ENCODE measurements at places on chromosomes 12 and 14. TPM values are rescaled to one million over a fixed set of nuclear protein-coding genes. Genes with fewer than 3 reads are reported as not detected.

The CELA1 gene
- total RNA-seq: not detected

The CPM gene
- total RNA-seq: 23.3 TPM

The PTPRQ gene
- total RNA-seq: 0.32 TPM

The PMEL gene
- total RNA-seq: 1.3 TPM

The LALBA gene
- total RNA-seq: not detected

The GLS2 gene
- not detected for total RNA-seq

The PROX2 gene
- under 0.01 TPM for total RNA-seq

The DHH gene
- total RNA-seq: not detected

The HOXC4 gene
- total RNA-seq: 1.6 TPM

The STXBP6 gene
- 4.7 TPM for total RNA-seq

The MUCL1 gene
- not detected for total RNA-seq

- DNase-seq: peak; percentile 41
Observed at GRCh38 chr12:119659289-119659897, 8.5 kb upstream of the PRKAB1 start.

- no peak for DNase-seq
Observed at GRCh38 chr14:26319139-26319864, 278.5 kb downstream of the NOVA1 start.

- DNase-seq: peak; percentile 86
Observed at GRCh38 chr12:42705863-42706262, 116.3 kb upstream of the PRICKLE1 start.

- peak; percentile 12 for DNase-seq
Observed at GRCh38 chr12:43241986-43242385, 310.0 kb downstream of the ADAMTS20 start.

DNA sequence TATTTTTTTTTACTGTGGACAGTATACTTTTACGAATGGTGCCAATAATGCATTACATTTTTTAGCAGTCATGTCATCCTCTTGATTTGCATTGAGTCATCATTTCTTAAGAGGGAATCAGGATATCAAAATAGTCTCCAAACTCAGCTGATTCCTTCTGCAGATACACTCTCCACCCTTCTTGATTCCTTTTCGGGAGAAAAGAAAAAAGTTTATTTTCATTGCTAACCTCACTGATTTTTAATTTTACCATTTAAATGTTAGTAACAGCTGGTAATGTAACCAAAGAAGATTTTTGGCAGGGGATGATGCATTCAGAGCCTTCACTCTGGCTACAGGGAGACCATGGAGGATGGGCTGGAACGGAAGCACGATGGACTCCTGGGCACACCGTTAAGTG lies 47.5 kb downstream of the MRPL42 start:
- DNase-seq: peak; percentile 27

GRCh38 chr12:5963515-5963914 lies 18.5 kb upstream of the ANO2 start:
- no peak for DNase-seq

GRCh38 chr12:84974155-84974815 lies 61.7 kb upstream of the SLC6A15 start:
- no peak for DNase-seq

DNA sequence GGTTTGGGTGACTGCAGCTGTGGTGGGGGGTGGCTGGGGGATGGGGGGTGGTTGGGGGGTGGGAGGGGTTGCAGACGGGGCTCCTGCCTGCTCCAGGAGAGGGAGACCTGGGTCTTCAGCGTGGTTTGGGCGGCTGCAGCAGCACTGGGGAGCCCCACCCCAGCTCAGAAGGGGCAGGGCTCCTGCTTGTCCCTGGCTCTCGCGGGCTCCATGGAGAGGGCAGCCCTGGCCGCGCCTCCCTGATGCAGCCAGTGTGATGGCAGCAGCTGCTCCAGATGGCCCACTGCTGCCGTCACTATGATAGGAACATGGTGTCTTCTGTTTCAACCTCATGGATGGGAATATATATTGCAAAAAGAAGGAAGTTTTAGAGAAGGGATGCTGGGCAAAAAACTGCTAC lies 22.9 kb downstream of the TRHDE start:
- DNase-seq: no peak

DNA sequence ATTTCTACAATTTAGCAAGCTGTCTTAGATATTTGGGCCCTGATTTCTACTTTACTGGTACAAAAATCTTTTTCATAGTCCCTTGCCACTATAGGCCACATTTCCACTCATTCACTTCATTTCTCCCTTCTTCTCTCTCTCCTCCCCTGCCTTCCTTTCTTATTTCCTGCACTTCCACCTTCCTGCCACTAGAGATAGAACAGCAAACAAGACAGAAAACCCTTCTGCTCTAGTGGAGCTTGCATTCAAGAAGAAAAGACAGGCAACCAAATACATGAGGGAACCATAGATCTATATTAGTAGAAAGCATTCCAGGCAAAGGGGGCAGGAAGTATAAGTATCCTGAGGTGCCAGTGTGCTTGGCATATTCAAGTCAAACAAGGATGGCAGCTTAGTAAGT lies 623.5 kb downstream of the FLRT2 start:
- DNase-seq: no peak

DNA sequence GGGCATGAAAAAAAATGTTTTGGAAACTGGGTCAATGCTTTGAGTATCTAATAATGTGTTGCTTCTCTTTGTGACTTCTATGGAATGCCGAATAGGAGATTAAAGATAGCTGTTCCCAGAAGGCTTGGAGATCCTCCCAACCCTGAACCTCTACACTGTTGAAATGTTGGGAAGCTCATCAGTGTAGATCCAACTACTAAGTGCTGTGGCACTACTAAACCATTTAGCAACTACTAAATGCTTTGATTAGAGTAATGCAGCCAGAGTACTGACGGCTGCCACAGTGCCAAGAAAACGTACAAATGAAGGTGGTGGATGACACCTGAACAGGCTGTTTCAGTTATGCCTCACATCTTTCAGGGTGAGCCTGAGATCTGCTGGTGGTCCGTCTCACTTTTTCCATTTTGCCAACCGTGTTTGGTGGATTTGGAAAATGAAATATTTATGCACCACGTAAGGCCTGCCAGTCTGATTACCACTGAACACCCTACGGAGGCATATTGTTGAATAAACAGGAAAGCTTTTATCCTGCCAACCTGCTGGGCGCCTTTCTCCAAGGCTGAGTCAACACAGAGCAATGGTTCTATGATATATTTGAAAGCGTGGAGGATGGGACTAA lies 938.0 kb upstream of the FLRT2 start:
- DNase-seq: no peak

- DNase-seq: no peak
Observed at GRCh38 chr14:33720284-33720787, 230.5 kb downstream of the EGLN3 start.

- no peak for DNase-seq
Observed at GRCh38 chr14:104476437-104476836, 103.1 kb upstream of the C14orf180 start.

GRCh38 chr14:67773844-67774377 lies 42.5 kb downstream of the ZFYVE26 start:
- no peak for DNase-seq

DNA sequence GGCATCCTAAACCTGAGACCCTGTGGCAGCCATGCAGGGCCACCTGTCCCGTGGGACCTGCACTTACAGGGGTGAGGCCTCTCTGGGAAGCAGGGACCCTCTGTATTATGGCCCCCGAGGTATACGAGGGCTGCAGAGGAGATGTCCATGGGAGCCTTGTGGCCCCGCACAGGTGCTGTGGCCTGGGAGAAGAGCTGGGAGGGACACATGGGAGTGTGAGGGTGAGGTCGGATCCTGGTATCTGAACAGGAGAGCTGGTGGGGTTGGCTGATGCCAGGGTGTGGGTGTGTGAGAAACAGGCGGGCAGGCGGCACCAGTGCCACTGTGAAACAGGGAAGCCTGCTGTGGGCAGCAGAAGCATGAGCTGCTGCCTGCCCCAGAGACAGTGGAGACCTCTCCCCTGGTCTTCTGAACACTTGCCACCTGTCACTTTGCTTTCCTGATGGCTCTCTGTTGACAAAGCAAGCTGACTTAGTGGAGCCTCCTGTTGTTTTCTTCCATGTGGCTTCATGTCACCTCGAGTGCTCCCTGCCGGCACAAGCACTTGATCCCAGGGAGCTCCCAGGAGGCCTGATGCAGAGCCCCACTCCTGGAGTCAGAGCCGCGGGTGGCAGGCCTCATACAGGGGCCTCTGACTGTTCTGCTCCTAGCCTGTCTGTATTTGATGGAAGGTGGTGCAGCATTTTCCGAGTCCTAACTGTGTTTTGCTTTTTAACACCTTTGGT lies 19.8 kb upstream of the AMN start:
- no peak for DNase-seq

DNA sequence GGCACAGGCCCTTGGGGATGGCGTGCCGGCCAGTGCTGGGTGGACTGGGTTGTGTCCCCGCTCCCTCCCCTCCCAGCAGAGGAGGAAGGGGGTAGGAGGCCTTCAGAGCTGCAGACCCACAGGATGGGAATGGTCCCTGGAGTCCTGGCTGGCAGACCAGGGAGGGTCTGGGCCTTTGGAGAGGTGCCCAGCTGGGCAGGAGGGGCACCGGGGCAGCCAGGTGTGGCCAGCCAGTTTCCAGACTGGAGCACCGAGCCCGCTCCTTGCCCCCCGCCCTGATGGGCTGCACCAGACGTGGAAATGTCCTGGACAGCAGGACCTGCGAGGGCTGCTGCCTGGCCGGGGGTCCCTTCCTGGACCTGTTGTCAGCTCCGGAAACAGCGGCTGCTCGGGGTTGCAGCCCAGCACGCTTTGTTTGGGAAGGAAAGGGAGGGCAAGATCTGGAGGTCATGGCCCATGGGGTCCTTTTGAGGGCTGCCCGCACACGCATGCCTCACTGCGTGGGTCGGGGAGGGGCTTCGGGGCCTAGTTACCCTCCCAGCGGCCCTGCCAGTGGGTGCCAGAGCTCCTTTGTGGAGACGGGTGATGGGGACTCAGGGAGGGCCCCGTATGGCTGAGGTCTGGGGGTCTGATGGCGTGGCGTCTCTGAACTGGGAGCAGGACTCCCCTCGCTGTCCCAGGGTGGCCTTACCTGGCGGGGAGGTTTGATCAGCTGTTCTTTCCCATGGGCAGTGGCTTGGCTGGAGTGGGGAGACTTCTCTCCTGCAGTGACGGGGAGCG lies 9.1 kb downstream of the KIF26A start:
- DNase-seq: no peak

All from fibroblast of villous mesenchyme (primary cell).